Activated naive CD8-positive, alpha-beta T cell treated with anti-CD3 and anti-CD28 coated beads for 36 hours (primary cell): ENCODE measurements at places on chromosomes 12 and 14. TPM values are rescaled to one million over a fixed set of nuclear protein-coding genes. Genes with fewer than 3 reads are reported as not detected.

- no peak for DNase-seq
Measured at GRCh38 chr12:32824596-32824995, 68.9 kb upstream of the YARS2 start.

DNA sequence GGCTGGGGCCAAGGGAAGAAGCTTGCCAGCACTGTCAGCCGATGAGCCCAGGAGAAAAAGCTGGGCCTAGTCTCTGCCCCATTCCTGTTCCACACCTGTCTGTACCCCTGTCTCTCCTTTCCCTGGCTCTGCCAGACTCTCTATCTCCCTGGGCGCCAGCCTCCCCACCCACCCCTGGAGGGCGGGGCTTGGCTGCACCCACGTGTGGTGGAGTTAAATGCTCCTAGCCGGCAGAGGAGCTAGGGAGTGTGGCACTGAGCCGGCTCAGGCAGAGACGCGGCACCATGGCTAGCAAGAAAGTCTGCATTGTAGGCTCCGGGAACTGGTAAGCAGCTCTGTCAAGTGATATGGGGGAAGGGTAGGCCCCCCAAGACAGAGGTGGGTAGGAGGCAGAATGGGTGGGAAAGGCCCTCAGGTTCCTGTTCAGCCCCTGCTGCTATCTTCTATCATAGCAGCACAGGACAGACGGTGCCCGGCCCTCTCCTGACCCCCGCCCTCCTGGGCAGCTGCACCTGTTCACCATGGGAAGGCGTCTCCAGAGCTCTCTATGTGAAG, at the start of gene GPD1:
Gene GPD1, plus strand, starts transcription at position 242 of the 555 bp plus-strand sequence. Its CDS starts 43 bp downstream, at position 285.
- DNase-seq = peak; percentile 50

DNA sequence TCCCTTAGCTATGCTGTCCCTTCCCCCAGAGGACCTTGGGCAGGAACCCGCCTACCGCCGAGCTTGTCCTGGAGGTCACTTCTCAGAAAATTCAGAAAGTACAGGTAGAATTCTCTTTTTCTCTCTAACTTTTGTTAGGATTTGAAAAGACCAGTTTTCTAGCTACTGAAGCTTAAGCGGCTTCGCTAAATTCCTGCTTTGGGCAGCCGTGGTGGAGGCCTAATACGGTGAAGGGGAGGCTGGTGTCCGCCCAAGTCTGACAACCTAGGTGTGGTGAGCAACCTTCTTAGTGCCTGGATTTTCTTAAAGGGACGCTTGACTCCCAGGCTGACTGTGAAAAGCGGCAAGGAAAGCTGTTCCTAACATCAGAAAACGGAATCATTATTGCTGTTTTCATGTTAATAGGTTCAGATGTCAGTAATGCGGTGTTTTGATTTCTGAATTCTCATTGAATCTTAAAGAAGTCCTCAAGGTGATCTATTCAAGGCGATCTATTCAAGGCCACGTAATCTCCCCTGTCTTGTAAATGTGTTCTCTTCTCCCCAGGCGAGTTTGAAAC, 835 bp downstream of the FGD4 start:
- no peak for DNase-seq

DNA sequence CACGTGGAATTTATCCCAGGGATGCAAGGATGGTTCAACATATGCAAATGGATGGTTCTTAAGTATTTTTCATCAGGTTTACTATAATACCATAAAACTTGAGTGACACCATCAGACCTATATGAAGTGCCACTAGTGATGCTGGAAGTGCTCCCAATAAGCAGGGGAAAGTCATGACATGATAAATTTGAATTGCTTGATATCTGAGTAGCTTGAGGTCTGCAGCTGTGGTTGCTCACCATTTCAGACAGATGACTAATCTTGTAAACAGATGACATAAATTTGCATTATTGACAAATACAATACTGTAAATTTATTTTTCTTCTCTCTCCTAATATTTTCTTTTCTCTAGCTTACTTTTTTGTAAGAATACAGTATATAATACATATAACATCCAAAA, 13.7 kb upstream of the PRPF39 start:
- no peak for DNase-seq

- no peak for DNase-seq
Measured at GRCh38 chr12:16857456-16857923, 251.5 kb upstream of the LMO3 start.

DNA sequence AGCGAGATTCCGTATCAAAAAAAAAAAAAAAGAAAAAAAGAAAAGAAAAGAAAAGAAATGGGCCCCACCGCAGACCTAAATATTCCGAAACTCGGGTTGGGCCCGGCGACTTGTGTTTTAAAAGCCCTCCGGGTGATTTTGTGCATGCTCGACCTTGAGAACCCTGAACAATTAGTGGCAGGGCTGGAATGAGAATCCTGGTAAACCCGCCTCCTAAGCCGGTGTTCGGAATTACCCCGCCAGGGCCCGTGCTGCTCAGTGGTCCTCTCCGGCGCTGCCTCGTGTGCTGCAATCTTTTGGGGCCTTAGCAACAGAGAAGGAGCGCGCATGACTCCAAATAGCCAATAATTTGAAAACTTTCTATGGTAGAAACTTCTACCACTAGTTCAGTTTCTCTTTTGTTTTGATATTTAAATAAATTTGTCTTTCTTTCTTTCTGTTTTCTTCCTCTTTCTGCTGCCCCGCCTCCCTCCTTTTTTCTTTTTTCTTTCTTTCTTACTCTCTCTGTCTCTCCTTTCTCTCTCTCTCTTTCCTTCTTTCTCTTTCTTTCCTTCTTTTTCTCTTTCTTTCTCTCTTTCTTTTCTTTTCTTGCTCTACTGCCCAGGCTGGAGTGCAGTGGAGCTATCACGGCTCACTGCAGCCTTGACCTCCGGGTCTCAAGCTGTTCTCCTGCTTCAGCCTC, 1.5 kb upstream of the GALNT6 start:
- peak; percentile 59 for DNase-seq

- no peak for DNase-seq
Measured at GRCh38 chr14:81033698-81034240, 78.3 kb downstream of the TSHR start.

DNA sequence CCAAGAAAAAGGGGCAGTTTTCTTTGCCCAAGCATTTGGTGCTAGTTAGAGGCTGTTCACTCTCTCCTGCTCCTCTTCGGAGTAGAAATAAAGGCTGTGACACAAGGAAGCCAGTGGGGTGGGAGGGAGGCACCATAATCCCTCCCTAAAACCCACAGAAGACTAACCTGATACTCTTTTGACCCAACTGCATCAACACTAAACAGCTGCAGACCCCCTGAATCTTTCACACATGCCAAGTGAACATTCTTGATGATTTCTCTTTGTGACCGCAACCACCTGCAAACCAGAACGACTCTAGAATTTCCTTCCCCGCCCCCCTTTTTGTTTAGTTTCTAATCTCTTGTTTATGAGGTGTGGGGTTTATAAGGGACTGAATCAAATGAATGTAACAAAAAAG, 175.8 kb upstream of the BCL2L14 start:
- DNase-seq = no peak

DNA sequence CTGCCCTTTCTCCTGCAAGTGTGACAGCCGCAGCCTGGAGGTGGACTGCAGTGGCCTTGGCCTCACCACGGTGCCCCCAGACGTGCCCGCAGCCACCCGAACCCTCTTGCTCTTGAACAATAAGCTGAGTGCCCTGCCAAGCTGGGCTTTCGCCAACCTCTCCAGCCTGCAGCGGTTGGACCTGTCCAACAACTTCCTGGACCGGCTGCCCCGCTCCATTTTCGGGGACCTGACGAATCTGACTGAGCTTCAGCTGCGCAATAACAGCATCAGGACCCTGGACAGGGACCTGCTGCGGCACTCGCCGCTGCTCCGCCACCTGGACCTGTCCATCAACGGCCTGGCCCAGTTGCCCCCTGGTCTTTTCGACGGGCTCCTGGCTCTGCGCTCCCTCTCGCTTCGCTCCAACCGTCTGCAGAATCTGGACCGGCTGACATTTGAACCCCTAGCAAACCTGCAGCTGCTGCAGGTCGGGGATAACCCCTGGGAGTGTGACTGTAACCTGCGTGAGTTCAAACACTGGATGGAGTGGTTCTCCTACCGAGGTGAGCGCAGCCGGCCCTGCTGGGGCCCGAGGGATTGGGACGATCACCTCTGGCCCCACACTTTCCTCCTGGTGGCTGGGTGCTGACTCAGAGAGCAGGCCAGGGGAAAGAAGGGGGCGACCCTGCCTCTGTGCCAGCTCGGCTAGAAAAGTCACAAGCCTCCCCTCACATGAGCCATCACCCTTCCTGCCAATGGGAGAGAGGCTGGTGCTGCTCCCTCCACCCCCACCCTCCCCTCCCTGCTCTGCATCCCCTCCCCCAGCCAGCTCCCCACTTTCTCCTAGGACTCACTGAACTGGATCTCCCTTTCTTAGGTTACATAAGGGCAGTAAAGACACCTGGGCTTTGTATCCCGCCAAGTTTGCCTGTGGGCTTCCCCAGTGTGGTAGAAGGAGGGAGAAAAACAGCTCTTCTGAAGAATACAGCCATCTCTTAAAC, 10.9 kb downstream of the LRTM2 start:
- peak; percentile 25 for DNase-seq

DNA sequence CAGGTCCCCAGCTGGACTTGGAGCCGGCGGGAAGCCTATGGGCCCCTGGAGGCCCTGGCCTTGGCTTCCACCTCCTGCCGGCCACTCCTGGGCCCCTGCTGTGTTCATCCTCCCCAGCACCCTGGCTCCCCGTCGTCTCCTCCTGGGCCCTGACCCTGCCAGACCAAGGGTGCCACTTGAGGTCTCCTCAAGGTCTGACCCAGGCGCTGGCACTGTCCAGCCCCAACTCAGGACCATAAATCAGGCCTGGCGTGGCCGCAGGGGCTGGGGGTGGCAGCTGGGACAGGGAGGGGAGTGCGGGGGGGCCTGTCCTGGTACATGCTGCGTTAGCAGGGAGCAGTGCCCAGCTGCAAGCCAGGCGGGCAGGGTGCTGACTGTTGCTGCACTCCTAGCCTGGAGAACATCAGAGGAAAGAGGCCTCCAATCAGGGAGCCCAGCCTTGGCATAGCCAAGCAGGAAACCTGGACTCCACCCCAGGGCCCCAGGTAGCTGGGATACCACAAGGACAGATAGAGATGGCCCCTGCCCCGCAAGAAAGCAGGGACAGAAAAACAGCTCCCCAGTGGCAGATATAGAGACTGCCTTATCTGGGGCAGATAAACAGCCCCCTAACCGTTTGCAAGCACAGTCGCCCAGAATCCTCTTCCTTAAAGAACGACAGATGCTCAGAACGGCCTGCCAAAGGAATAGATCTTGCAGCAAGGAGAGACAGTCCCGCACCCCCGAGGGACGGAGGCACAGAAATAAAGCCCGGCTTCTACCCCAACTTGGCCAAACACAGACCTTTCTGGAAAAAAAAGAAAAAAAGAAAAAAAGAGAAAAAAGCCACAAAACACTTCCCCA, 6.5 kb upstream of the ATG101 start:
- no peak for DNase-seq

DNA sequence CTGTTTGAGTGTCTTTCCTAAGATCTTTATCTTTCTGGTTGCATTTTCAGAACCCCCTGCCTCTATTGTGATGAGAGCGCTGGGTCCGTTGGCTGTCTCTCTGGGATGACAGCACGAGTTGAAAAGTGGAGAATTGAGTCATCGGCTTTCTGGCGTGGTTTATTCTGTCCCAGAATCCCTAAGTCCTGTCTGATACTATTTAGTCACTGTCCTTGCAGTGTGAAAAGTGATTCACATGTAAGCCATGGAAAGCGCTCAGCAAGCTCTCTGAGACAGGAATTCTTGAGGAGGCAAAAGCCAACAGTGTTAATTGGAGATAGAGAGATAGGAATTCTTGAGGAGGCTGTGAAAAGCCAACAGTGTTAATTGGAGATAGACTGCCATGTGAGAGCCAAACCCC, 121.7 kb downstream of the CHST11 start:
- no peak for DNase-seq

DNA sequence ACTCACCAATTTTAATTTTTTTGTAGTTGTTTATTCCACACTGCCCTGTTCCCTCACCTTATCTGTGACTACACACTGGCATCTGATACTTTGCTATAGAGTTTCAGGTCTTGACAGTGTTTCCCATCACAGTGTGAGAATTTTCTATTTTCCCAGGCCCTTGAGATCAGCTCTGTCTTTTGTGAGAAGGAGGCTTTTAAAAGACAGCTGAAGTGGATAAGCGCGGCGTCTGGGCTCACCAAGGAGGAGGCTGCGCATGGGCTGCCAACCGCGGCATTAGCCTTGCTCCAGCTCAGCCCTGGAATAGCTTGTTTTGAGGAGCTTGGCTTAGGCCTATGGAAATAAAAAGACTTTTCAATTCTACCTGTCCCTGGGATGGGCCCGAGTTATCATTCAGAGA, 181.3 kb downstream of the RMST start:
- DNase-seq = no peak

GRCh38 chr12:66726556-66726955, 47.7 kb upstream of the GRIP1 start:
- DNase-seq = no peak

- no peak for DNase-seq
Measured at GRCh38 chr12:112551681-112552080, 132.9 kb downstream of the PTPN11 start.

- no peak for DNase-seq
Measured at GRCh38 chr12:29463198-29463597, 34.3 kb downstream of the OVCH1 start.

DNA sequence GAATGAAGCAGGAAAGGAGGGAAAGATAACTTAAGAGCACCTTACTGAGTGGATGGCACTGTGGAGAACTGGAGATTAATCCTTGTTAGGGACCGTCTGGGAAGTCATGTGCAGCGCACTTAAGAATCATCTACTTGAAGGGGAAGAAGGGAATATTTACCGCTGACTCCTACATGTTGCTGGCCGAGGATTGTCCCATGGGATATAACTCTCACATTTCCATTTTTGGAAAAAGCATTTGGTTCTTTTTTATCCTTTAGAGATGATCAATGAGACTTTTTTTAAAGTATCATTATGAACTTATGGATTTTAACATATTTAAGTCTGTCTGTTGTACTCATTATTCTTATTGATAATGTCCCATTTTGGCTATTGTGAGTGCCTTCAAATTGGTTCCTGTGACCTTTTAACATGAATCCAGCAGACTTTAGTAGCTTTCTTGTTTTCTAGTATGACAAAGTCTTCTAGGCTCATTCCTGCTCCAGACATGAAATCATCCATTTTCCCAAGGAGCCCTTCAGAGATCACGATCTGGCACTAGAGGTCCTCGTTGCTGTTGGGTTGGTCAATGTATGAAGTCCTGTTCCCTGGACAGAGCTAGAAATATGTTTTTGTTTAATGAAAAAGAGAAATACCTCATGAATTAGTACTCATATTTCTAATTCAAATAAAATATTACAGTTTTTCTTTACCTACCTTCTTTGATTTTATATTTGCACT, 20.2 kb upstream of the FAM234B start:
- no peak for DNase-seq

GRCh38 chr12:80151131-80151530, 51.8 kb downstream of the OTOGL start:
- DNase-seq = no peak

Gene SYNE3
- total RNA-seq = 38.8 TPM

Gene IQSEC3
- total RNA-seq = 3.2 TPM

Gene GLT8D2
- 0.43 TPM for total RNA-seq

Gene ANO2
- not detected for total RNA-seq

Gene AQP6
- total RNA-seq = not detected
